Stimulated activated CD4-positive, alpha-beta T cell treated with anti-CD3 and anti-CD28 coated beads, Interleukin-15, amount 100 ng/mL, for 1 hour (primary cell): ENCODE measurements at places on chromosomes 5 and 9.

DNA sequence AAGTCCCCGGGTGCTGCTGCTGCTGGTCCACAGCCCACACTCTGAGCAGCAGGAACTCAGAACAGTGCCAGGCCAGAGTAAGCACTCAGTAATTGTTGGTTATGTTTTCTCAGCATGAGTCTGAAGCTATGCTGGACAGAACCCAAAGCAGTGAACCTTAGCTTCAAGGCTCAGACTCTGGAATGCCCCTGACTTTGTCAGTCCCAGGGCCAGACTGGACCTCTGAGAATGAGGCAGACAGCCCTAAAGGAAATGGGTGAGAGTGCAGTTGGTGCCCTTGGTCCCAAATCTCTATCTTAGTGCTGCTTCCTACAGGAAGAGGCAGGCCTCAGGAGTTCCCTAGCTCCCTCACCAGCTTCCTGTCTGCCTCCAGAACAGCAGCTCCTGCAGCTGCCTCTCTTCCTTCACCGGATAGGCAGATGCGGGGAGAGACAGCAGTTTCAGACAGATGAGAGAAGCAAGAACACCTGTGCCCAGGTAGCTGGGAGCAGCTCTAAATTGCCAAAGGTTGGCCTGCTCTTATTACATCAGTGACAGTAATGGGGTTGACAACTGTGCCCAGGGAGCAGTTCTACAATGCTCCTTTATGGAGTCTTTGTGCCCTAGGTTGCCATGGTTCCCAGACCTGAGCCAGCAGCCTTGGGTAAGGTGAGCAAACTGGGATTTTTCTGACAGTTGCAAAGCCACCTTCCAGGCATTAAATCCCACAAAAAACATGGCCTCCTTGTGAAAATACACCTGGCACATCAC is 82.2 kb upstream of the CXCL14 start:
- DNase-seq = no peak

DNA sequence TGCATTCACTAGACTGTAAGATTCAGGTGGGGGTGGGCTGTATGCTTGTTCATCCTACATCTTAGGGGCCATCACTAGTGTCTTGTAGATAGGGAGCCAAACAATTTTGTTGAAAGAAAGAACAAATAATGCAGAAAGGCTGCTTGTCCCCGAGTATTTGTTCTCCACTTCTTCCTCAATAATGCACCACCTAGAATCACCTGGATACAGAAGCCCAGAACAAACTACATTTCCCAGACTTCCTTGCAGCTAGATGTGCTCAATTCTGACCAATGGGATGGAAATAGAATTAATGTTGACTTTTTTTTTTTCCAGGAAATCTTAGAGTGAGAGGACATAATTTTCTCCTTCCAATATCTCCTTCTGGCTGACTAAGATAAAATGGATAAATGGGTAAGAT is 38.9 kb upstream of the TNFSF8 start:
- DNase-seq = no peak

DNA sequence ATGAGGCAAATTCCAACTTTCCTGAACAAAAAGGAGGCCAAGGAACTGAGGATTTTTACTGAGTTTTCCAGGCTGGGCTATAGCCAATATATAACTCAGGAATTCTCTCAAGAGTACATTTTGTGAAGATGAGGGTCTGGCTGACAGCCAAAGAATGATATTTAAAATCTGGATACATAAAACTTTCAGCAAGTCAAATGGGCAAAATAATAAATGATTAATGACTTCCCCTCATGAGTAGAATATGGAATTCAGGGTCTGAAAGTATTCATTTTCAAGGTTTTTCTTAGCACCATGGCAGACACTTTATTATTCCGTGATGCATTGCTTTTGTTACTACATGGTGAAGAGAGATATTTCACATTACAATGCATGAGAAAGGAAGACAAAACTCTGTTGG is 7.8 kb downstream of the FAM81B start:
- DNase-seq = no peak

DNA sequence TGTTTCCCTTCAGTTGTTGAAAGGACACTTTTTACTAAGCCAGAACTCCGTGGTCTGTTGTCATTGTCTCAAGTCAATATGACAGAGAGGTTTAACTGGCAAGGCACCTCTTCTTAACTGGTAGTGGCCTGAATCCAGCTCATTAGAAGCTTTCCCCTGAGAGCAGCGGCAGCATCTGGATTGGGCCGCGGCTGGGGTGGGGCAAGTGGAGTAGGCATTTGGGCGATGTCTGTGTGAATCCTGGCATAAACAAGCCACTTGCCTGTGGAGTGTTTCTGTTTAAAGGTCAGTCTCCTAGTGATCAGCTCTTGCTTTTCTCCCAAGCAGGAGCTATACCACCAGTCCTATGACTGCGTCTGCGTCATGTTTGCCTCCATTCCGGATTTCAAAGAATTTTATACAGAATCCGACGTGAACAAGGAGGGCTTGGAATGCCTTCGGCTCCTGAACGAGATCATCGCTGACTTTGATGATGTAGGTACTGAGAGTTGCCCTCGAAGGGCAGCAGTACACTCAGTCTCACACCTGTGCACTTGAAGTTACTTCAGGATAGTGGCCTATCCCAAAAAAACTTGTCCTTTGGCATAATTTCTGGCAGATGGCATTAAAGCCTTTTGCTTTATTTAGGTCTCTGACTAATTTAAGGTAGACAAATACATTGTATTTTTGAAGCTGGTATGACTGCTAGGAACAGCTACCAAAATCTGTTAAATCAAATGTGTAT is 48.9 kb downstream of the CFAP90 start:
- no peak for DNase-seq

DNA sequence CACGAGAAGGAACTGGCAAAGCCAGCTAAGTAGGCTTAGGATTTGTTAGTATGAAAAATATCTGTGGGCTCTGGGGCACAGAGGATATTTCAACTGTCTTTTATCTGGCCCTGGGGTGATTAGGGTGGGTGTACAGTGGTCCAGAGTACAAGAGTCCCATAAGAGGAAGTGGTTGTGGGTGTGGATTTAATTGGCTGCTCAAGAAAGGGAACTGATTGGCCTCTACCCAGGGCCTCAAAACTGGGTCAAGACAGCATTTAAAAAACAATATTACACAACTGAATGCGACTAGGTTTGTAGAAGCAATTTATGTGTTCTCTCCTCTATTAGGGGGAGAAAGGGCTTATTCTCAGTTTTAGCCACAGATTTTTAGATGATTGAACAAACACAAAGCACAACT is 1353.4 kb upstream of the WWC1 start:
- DNase-seq = no peak

DNA sequence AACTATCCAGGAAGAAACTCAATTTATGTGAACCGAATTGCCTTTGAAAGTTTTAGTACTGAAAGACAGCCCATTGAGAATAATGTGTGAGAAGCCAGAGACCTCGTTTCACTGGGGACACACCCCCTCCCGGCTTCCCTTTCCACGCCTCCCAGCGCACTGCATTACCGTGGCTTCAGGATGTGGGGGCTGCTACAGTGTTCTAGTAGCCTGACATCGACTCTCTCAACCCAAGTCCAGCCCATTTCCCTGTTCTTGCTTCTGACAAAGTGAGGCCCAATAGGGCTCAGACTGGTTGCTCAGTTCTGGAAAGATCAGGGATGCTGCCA is 3.5 kb downstream of the PAX5 start:
- no peak for DNase-seq

- no peak for DNase-seq
Observed at GRCh38 chr5:56900858-56901578, 8.4 kb upstream of the SETD9 start.

GRCh38 chr9:137254624-137255447 is at the start of gene NELFB:
TSS of gene NELFB (plus strand) at chr9:137255327.
- DNase-seq = peak; percentile 99

DNA sequence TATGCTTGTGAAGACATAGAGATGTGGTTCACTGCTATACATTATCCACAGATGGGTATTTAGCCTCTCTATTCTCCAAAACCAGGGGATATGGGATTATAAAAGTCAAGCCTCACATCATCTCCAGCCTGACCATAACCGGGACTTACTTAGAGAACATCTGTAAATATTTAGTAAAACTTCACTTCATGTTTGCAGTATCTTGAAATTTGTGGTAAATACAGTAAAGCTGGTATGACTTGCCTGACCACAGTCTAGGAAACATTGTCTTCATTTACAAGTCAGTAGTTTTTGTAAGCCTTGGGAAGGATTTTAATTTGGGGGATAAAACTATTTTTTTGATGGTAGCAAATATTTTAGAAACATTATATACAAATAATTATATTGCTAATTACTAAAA is 64.2 kb downstream of the MAST4 start:
- DNase-seq = no peak

- DNase-seq = no peak
Observed at GRCh38 chr5:178209334-178210072, 5.2 kb downstream of the HNRNPAB start.

DNA sequence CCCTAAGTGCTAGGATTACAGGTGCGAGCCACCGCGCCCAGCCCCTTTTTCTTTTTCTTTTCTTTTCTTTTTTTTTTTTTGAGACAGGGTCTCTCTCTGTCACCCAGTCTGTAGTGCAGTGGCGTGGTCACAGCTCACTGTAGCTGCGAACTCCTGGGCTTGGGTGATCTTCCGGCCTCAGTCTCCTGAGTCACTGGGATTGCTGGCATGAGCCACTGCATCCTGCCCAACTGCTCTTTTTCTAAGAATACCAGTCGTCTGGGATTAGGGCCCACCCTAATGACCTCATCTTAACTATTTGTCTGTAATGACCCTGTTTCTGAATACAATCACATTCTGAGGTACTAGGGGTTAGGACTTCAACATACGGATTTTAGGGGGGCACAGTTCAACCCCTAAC is 34.1 kb upstream of the NANS start:
- no peak for DNase-seq

GRCh38 chr9:18143073-18143745 is 330.7 kb upstream of the ADAMTSL1 start:
- DNase-seq = no peak

- no peak for DNase-seq
Observed at GRCh38 chr9:22079873-22080341, 70.8 kb upstream of the CDKN2B start.

- DNase-seq = no peak
Observed at GRCh38 chr9:14532456-14533115, 160.6 kb downstream of the ZDHHC21 start.

GRCh38 chr9:131937451-131937850 is 142.2 kb downstream of the MED27 start:
- no peak for DNase-seq

GRCh38 chr5:198516-199196 is 7.4 kb downstream of the LRRC14B start:
- no peak for DNase-seq

DNA sequence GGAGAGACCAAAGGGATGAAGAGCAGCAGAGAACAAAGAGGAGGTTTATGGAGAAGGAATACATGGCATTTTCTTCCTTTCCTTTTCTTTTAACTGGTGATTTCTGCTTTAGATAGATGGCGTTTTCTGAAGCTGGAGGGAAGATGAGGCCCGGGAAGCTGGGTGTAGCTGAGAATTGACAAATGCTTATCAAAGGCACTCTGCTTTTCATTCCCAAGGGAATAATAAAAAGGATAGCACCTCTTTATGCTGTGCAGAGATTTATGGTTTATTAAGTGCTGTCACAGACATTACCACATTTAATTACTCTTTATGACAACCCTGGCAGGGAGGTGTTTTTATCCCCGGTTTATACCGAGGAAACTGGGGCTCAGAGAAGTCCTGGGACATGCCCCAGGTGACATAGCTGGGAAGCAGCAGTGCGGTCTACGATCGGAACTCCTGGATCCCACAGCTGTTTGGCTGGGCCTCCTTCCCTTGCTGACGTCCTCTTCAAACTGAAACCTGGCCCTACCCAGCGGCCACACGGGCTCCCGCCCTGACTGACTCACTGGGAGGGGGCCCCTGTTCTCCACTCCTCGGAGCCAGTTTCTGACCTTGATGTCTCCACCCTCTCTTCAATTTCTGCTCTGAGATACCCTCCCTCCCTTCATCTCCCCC is 8.2 kb upstream of the EPB41L4B start:
- DNase-seq = no peak

GRCh38 chr9:5853617-5854016 is 20.7 kb upstream of the ERMP1 start:
- DNase-seq = no peak

- DNase-seq = no peak
Observed at GRCh38 chr5:103207653-103208052, 50.9 kb upstream of the MACIR start.

DNA sequence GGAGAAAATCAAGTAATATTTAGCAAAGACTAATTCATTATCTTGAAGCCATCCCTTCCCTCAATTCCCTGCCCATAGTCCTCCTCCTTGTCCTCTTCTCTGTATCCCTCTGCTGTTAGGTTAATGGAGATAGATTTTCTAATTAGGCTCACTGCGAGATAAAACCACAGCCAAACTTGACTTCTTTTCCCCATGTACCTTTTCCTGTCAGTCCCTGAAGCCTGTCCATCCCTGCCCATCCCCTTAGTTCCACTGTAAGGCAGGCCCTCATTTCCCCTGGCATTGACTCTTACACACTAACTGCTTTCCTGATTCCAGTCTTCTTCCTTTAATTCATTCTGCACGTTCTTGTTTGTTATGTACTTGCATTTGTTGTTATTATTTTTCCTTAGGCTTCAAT is 1.2 kb downstream of the TLR4 start:
- DNase-seq = no peak
